ENCODE measurements at places on chromosomes 2 and 18. TPM values are rescaled to one million over a fixed set of nuclear protein-coding genes. Genes with fewer than 3 reads are reported as not detected.

XRCC5 gene
- total RNA-seq = 313 TPM

FOXD4L1 gene
- 0.18 TPM for total RNA-seq

L3MBTL4 gene
- total RNA-seq = 0.18 TPM

SERPINB3 gene
- total RNA-seq = not detected

DNA sequence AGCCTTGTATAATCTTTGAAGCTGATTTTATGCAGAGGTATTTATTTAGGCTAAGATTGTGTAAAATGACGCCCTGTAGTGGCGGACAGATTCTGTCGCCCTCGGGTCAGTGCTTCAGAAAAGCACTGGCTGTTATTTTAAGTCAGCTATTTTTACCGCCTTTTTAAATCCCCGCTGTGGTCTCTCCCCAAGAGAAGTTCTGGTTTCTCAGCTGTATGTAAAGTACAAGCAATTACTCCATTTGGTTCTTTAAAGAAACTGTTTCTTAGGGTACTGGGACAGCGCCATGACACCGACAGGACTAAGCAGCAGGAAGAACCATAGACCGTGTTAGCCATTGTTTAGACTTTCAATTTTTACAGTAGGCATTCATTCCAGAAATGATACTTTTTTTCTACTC is 65.0 kb downstream of the UGGT1 start:
- H3K4me3 ChIP-seq = no peak overlapping the region
- H3K27ac ChIP-seq = no peak overlapping the region
- H3K36me3 ChIP-seq = peaks cover 17% of the 10 kb centered on the region
- no peaks in the 10 kb centered on the region for H3K4me1 ChIP-seq

GRCh38 chr18:10086458-10087210 is 172.8 kb downstream of the VAPA start:
- peaks cover 2% of the 10 kb centered on the region for H3K27me3 ChIP-seq
- H3K4me1 ChIP-seq = no peaks in the 10 kb centered on the region
- H3K36me3 ChIP-seq = no peaks in the 10 kb centered on the region
- no peak overlapping the region for H3K27ac ChIP-seq
- DNase-seq = no peak
- no peak overlapping the region for H3K4me3 ChIP-seq

GRCh38 chr2:102070058-102070642 is 72.4 kb upstream of the IL1R1 start:
- no peak overlapping the region for H3K4me3 ChIP-seq
- DNase-seq = no peak
- H3K27ac ChIP-seq = no peak overlapping the region
- no peaks in the 10 kb centered on the region for H3K4me1 ChIP-seq

DNA sequence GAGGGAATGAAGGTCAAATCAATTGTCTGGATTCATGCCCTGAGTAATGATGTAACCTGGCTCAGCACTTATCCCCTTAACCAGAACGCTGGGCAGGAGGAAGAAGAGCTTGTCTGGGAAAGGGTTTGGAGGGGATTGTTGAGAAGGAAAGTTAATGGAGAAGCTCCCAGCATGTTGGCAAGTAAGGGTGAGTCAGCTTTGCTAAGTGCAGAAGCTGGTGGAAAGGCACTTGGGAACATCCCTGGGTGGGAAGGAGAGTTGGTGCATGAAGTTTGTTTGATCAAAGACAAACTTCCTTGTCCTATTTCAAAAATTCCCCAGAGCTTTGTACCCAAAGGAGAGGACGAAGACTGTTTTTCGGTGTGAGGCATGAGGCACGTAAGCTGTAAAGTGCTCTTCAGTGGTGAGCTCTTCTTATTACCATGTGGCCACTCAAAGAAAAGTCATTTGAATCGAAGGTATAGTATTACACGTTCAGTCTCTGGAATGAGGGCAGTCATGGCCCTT is 17.6 kb upstream of the DAW1 start:
- H3K36me3 ChIP-seq = no peaks in the 10 kb centered on the region
- DNase-seq = no peak
- no peaks in the 10 kb centered on the region for H3K27me3 ChIP-seq
- H3K4me3 ChIP-seq = no peak overlapping the region
- H3K27ac ChIP-seq = no peak overlapping the region
- peaks cover 10% of the 10 kb centered on the region for H3K4me1 ChIP-seq

DNA sequence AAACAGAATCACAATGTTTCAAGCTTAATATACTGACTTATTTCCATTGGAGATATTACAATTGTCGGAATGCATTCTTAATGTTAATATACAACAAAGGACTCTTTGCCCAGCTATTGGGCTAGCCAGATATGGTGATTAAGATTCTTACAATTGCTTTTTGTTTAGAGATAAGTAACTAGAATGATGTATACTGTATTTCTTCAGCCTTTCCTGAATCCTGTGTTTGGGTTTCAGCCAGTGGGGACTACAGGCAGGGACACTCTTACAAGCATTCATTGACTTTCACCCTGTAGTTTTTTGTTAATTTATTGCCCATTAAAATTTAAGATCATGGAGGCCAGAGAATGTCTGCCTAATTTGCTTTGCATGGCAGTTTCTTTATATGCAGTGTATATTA is 254.1 kb upstream of the TMEFF2 start:
- no peak overlapping the region for H3K27ac ChIP-seq
- H3K36me3 ChIP-seq = no peaks in the 10 kb centered on the region
- no peaks in the 10 kb centered on the region for H3K27me3 ChIP-seq

Measured in endothelial cell of umbilical vein (primary cell).